ENCODE measurements at places on chromosomes 7 and 10.

DNA sequence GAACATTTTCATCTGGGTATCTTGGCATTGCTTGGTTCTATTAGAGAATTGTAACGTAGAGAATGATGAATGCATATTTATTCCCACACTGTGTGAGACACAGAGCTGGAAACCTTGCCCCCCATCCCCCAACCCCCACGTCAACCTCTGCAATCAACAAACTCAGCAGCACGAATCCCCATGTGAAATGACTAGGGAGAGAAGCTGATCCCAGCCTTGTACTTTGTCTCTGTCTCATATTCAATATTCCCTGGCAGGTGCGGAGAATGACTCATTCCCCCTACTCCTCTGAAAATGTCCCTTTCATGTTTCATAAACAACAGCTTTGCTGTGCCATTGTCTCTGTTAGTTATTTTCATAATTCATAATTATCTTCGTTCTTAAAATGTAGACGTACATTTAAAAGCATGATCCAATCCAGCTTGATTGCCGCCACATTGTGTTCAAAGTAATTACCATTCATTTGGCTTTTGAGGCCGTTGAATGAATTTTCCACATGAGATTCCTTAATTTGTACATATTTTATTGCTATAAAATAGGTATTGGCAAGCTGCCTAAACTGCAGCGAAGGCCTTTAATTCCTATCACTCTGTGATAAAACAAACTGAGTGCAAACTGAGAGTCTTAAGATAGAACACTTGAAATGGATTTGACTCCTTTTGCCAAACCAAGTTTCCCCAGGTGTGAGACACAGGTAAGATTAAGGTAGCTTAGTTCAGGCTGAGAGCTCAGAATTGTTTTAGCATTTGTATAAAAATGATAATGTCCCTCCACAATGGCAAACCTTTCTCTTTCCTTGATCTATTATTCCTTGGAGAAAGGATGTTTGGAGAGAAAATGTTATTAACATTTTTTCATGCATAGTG, 920.2 kb downstream of the TYW1 start:
- DNase-seq: no peak

- no peak for DNase-seq
Measured at GRCh38 chr7:27173511-27173955, 587 bp downstream of the HOXA10 start.

DNA sequence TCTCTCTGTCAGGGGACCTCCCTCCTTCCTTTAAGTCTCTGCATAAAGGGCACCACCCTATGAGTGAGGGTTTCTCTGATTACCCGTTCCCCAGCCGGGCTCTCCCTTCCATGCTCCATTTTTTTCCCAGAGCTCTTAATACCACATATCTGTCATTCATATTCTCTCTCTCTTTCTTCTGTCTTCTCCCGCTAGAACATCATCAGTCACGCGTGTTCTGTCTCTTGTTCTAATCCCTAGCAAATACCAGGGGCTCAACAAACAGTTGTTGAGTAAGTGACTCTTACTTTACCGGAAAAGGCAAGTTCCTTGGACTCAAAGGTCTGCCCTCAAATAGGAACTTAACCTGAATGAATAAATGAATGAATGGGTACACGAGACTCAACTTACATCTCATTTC, 68.5 kb downstream of the RSU1 start:
- no peak for DNase-seq

DNA sequence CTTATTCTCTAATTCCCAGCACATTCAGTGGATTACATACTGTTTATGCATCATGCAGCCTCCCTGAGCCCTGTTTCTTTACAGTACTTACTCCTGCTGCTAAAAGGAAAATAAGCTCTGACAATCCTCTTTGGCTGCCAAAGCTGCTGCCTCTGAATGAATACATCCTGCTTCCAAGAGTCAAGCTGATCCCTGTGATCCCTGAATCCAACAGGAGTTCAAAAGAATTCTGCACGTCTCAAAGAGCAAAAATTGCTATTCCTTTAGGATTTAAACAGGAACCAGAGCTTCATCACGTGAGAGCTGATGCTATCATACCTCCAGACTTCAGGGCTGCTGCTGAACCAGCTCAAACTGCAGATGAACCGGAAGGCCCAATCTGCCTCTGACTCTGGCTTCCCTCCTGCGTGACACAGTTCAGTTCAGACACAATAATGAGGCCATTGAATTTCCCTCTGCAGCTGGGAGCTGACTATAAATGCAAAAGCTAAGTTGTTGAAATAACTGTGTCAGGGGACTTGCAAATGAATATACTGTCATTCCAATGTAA, 851.0 kb upstream of the PHF14 start:
- DNase-seq: no peak

DNA sequence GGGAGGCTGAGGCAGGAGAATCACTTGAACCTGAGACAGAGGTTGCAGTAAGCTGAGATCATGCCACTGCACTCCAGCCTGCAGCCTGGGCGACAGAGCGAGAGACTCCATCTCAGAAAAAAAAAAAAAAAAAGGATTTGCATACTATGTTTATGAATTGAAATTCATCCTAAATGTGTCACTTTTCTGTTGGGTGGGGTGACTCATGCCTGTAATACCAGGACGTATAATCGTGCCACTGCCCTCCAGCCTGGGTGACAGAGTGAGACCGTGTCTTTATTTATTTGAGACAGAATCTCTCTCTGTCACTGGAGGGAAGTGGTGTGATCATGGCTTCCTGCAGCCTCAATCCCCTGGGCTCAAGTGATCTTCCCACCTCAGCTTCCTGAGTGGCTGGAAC, 5.8 kb downstream of the ZNF212 start:
- DNase-seq: no peak

- no peak for DNase-seq
Measured at GRCh38 chr7:101537205-101537604, 91.9 kb downstream of the MYL10 start.

- DNase-seq: no peak
Measured at GRCh38 chr10:121687095-121687813, 89.0 kb upstream of the FGFR2 start.

- no peak for DNase-seq
Measured at GRCh38 chr7:155209478-155210319, 88.0 kb upstream of the INSIG1 start.

DNA sequence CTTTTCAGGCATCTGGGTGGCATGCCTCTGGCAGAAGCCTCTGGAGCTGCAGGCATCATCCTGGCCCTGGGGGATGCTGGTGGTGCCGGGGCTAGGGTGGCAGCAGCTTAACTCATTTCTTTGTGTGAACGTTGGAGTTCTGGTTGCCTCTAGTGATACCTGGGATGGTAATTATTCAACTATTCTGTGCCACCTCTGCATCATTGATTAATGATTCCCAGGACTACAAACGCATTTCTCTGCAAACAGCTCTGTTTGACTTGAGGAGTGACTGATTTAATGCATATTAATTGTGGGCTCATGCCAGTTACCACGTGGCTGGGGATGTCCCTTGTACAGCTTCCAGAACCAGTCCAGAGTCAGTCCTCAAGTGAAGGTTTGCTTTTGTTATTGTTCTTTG, 55.9 kb downstream of the LRRC18 start:
- DNase-seq: no peak

DNA sequence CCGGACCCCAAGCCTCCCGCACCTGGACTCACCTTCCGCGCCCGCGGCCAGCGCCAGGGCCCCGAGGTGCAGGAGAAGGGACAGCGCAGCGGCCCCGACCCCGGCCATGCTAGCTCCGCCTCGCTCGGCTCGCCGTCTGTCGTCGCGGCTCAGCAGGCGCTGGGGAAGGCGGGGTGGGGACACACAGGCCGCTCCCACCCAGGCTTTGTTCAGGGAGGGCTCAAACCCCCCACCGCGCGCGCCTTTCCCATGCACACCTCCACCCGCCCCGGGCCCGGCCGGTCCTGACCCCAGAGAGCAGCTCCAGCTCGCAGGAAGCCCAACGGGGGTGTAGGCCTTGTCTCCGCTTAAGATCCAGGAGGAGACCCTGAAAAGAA, at the start of gene KCP:
TSS of gene KCP (minus strand) at position 141 of the 377 bp plus-strand sequence. CDS start at position 108, 33 bp downstream.
- DNase-seq: no peak

- DNase-seq: no peak
Measured at GRCh38 chr10:35251373-35252100, 84.8 kb upstream of the CCNY start.

GRCh38 chr7:6691103-6691502, 15.6 kb downstream of the ZNF12 start:
- no peak for DNase-seq

GRCh38 chr10:118850418-118851061, 95.8 kb upstream of the CACUL1 start:
- DNase-seq: peak; percentile 17

GRCh38 chr10:11331726-11332125, 279.7 kb downstream of the USP6NL start:
- no peak for DNase-seq

- DNase-seq: no peak
Measured at GRCh38 chr7:104034679-104035078, 45.2 kb upstream of the RELN start.

- DNase-seq: no peak
Measured at GRCh38 chr7:4707217-4707741, 25.2 kb downstream of the FOXK1 start.

GRCh38 chr10:130748409-130749057, 563.0 kb downstream of the TCERG1L start:
- no peak for DNase-seq

DNA sequence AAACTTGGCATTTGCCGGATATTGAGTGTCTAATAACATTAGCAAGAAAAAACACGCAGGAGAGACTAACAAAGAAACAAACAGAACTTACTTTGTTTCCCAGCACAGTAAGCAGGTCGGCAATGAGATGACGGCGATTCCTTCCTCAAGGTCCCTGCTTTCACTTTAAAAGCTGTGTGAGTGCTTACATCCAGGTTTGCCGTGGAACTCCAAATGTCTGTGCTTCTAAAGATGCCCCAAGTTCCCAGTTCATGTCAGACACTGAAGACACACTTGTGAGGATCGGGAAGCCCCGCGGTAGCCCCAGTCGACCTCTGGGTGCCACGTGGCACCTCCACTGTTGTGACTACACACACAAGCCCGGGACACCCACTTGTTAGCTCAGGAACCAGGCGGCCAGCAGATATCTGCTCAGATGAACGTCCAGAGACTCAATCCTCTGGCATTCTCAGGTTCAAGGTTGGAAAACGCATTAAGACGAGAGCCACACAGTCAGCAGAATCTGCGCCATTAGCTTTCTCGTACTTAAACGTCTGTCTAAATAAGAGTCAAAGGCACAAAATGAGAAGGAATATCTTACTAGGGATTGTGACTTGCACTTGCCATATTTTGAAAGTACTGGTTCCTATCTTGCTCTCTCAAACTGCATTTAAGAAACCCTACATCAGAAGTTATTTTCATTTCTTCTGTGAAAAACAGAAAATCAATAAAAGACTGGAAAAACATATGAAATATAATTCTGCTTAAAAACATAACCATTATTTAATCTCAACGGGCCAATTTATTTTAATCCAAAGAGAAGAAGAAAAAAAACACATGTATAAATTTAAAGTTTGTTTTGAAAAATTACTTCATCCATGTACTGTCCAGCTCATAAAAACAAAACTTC, 207.6 kb upstream of the KLF14 start:
- no peak for DNase-seq

DNA sequence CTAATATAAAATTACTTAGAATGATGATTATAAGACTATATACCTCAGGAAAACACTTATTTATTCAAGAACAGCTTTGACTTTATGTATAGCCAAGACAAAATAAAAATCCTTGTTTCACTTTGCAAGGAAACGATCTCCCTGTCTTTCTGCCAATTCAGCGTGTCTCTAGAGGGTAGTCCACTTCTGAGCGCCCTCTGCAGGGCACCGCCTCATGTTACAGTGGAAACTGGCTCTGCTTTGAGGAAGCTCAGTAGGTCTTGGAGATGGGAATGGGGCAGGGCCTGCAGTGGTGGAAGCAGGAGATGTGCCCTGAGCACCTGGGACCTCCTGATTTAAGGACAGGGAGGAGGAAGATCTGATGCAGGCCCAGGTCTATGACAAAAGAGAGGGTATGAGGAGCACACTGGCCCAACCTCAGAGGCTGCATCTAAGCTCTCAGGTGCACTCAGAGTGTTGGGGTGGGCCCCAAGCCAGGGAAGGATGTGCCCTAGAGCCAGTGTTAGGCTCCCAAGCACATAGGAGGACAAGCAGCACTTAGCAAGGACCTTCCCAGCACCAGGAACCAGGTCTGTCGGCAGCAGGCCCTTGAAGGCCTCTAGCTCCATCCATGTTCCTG, 481.0 kb downstream of the TNS3 start:
- no peak for DNase-seq

DNA sequence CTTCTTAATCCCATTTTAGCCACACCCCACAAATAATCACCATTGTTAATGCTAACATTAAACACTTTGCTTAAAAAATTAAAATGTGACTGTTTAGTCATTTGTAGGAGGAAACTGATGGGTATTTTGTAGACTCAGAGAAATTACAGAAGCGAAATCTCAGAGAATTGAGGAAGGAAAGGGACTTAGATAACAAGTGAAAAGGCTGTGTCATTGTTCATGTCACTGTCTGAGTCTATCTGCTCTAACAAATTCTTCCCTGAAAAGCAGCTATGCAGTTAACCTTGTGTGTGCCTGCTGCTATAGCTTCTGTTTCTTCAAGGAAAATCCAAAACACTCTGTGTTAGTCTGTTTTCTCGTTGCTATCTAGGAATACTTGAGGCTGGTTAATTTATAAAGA, 40.9 kb upstream of the PLXDC2 start:
- no peak for DNase-seq

DNA sequence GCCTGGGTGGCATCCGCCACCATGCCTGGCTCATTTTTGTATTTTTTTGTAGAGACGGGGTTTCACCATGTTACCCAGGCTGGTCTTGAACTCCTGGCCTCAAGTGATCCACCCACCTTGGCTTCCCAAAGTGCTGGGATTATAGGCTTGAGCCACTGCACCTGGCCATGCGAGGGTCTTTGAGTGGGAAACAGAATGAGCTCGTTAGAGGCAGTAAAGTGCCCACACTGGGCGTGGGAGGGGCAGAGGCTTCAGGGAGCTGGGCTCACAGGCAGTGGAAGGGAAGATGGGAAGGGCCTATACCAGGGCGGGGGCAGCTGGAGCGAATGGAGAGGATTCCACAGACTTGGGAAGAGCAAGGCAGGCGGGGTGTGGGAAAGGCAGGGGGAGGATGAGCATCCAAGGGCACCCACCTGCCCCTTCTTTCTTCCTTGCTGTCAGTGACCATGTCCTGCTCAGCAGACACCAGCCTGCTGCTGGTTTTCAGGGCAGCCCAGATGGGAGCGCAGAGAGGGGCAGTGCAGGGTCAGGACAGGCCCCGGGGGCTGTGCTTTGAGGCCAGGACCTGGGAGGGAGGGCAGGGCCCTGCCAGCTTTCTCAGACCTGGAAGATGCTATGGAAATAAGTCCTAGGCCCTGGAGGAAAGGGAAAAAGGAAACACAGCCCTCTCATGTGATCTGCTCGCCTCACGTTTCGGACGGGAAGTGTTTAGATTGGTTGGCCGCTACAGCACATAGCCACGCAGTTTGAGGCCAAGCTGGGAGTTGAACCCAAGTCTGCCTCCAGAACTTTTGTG, 4.2 kb downstream of the FZD9 start:
- DNase-seq: no peak

GRCh38 chr10:67297637-67298181, 371.9 kb downstream of the LRRTM3 start:
- no peak for DNase-seq

- no peak for DNase-seq
Measured at GRCh38 chr7:103307503-103308231, 10.4 kb downstream of the PMPCB start.
